ENCODE measurements at places on chromosomes 4 and X. TPM values are rescaled to one million over a fixed set of nuclear protein-coding genes. Genes with fewer than 3 reads are reported as not detected.

Gene ZCCHC18
- total RNA-seq, result 1.4 TPM

Gene RBM46
- not detected for total RNA-seq

Gene CITED1
- not detected for total RNA-seq

GRCh38 chr4:151376540-151376939 lies 32.4 kb upstream of the FHIP1A start:
- no peak for DNase-seq

GRCh38 chr4:8882239-8882638 lies 10.6 kb upstream of the HMX1 start:
- no peak for DNase-seq

DNA sequence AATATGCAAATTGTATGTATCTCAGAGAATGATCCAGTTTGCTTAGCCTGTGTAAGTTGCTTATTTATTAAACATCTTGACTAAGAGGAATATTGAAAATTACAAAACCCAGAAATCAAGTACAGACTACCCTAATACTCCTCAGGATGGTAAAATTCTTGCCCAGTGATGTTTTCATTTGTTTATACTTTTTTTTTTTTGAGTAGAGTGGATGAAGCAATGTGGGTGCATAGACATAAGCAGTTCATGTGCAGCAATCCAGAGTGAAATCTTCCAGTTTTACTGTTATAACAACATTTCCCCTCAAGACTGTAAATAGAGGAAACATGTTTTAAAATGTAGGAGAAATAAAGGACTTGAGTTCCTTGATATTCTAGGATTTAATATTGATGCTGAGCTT lies 4.7 kb downstream of the GLRB start:
- DNase-seq, result no peak

GRCh38 chrX:19075754-19076153 lies 46.5 kb downstream of the ADGRG2 start:
- no peak for DNase-seq

- DNase-seq, result no peak
Measured at GRCh38 chr4:4941751-4942150, 77.5 kb downstream of the CYTL1 start.

DNA sequence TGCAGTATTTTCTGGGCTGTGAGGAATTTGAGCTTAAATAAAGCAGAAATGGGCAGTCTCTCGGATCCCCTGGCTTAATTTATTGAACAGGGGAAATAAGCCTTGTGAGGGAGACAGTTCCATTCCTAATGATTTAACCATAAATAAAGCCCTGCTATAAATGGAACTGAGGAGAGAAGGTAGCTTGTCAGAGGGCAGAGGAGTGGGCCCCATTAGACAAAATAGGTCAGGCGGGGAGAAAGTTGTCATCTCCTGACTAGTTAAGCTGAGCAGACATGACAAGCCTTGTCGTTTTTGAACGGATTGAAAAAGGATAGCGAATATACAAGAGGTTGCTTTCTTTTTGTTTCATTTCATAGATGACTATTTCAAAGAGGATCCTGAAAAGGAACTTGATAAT lies 39.3 kb downstream of the SMPX start:
- no peak for DNase-seq

GRCh38 chr4:85784947-85785346 lies 310.0 kb downstream of the ARHGAP24 start:
- DNase-seq, result no peak

GRCh38 chr4:80143307-80143679 lies 54.0 kb upstream of the PRDM8 start:
- DNase-seq, result no peak

DNA sequence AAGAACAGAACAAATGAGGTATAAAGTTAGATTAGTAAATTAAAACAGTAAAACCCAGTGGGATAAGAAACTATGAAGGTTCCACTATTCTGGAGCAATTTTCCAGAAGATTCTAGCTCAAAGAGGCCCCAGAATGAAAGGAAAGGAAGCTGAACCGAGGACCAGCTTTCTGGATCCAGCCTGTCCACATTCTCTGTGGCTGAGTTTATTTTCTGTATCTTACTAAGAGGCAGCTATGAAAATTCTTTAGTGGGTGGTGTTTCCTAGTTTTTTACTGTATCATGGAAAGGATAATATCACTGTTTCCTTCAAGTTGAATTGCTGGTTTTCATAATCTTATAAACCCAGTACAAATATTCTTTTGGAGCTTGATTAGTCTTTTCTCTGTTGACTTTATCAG lies 11.8 kb downstream of the DAPP1 start:
- DNase-seq, result no peak

DNA sequence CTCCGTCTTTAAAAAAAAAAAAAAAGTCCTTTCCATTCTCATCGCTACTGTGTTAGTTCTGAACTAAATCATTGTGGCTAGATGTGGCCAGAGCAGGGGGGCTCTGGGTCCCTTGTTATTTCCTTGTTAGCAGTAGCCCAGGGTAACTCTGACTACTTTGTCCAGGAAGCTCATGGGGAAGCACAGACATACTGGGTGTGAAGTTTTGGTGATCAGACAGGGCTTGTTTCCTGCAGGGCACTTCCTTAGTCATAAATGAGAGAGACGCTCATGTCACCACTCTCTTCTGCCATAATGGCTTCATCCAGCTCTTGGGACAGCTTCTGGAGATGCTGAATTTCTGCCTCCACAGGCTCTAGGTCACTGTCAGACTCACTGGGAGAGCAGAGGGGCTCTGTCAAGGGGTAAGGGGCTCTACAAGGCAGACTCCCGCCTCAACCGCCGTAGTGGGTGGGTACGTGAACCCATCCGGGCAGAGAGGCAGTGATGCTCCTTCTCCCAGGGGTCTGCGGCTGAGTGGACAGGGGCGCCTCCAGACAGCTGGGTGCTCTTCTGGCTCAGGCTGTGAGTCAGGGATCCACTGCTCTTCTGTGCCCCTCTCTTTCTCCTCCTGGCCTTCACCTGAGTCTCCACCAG lies 12.9 kb downstream of the STIM2 start:
- DNase-seq, result no peak

DNA sequence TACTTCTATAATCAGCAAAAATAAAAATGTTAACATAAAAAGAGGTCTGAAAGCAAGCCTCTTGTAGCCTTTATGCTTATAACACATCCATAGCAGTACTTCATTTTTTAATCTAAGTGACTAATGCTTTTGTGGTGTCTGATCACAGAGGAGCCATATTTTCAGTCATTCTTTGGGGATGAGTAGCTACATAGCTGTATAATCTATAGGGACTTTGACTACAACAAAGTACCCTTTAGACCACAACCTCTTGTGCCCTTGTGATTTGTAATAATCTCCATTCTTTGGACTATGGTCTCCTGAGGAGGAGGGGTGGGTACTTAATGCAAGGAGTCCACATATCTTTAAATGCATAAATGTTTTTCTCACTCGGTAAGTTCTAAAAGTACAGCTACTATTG lies 9.6 kb downstream of the DRP2 start:
- DNase-seq, result no peak

GRCh38 chr4:95637043-95637600 lies 88.3 kb upstream of the UNC5C start:
- DNase-seq, result peak; percentile 6
